ENCODE measurements at places on chromosomes 2 and 18.

DNA sequence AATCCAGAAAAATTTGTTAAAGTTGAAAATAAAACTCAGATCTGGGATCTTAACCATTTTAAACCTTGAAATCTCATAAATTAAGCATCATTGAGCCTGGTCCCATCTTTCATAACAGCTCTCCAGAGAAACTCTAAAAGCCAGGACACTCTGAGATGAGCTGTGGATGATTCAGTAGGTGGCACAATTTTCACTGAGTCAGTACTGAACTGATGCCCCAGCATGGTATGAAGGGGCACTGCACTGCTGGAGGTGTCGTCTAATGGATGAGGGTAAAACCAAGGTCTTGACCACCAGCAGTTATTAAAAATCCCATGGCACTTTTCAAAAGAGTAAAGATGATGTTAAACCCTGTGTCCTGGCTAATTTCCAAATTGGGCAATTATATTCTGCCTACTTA is 170.6 kb downstream of the FIGN start:
- DNase-seq: no peak

DNA sequence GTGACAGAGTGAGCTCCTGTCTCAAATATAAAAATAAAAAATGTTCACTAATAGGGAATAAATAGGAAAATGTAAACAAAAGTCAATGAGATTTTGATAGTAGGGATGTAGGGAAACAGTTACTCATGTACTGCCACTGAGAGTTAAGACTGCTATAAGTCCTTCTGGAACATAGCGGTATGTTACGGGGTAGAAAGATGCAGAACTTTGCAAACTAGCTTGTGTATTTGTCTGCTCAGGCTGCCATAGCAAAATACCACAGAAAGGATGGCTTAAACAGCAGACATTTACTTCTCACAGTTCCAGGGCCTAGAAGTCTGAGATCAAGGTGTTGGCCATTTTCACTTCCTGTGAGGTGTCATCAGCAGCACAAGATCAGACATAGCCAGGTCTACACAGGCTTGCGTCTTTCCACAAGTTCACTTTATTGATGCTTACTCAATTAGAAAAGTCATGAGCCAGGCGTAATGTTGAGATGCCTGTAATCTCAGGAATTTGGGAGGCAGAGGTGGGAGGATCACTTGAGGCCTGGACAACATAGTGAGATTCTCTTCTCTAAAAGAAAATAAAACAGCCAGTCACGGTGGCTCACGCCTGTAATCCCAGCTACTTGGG is 8.8 kb downstream of the TXNDC2 start:
- DNase-seq: no peak

- DNase-seq: no peak
Observed at GRCh38 chr2:9646196-9647030, 15.6 kb upstream of the YWHAQ start.

GRCh38 chr18:44997174-44997573 is 316.5 kb downstream of the SETBP1 start:
- no peak for DNase-seq

- no peak for DNase-seq
Observed at GRCh38 chr18:44409515-44409914, 271.2 kb upstream of the SETBP1 start.

DNA sequence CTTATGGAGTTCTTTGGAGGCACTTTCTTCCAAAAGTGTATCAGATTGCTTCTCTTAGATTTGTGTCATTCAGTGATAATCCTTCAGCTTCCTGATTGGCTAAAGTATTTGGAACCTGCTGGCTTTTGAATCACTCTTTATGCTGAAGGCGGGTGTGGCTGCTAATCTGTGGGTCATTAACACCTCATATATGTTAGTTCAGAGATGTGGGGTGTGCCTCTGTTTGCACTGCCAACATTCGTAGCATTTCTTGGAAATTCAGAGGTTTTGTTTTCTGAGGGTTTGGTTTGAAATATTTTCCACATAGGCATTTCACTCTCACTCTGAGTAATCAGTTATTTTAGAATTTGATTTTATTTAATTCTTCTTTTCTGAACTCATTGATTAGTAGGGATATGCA is 1604.4 kb upstream of the ACVR2A start:
- DNase-seq: no peak

DNA sequence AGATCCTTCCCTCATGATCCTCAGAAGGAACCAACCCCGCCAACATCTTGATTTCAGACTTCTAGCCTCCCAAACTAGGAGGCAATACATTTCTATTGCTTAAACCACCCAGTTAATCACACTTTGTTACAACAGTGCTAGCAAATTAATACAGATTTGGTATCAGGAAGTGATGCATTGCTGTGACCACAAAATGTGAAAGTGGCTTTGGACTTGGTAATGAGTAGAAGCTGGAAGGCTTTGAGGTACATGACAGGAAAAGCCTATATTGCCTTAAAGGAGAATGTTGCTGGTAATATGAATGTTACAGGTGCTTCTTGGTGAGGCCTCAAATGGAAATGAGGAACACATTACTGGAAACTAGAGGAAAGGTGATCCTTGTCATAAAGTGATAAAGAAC is 260.3 kb downstream of the SATB2 start:
- DNase-seq: no peak

- DNase-seq: no peak
Observed at GRCh38 chr2:72139471-72139873, 8.2 kb downstream of the CYP26B1 start.

- DNase-seq: peak; percentile 34
Observed at GRCh38 chr2:88880441-88880953, 189.0 kb downstream of the RPIA start.

DNA sequence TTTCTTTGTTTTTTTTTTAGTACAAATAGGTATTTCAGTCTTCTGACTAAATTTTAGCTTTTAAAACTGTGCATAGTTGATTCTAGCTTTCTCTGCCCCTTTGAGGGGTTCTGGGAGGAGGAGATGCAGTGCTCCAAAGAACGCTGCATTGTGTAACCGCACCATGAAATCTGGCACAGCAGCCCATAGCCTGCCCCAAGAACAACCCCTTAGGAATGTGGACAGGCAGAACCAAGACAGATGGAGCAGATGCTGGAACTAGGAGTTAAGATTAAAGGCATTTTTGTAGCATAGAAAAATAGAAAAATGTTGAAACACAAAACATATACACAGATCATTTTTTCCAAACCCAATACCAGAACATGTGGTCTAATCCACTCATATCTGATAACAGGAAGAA is 187.5 kb downstream of the SCG2 start:
- no peak for DNase-seq

- no peak for DNase-seq
Observed at GRCh38 chr18:46415532-46416252, 241.3 kb downstream of the LOXHD1 start.

- no peak for DNase-seq
Observed at GRCh38 chr18:56641714-56642337, 3.4 kb upstream of the TXNL1 start.

DNA sequence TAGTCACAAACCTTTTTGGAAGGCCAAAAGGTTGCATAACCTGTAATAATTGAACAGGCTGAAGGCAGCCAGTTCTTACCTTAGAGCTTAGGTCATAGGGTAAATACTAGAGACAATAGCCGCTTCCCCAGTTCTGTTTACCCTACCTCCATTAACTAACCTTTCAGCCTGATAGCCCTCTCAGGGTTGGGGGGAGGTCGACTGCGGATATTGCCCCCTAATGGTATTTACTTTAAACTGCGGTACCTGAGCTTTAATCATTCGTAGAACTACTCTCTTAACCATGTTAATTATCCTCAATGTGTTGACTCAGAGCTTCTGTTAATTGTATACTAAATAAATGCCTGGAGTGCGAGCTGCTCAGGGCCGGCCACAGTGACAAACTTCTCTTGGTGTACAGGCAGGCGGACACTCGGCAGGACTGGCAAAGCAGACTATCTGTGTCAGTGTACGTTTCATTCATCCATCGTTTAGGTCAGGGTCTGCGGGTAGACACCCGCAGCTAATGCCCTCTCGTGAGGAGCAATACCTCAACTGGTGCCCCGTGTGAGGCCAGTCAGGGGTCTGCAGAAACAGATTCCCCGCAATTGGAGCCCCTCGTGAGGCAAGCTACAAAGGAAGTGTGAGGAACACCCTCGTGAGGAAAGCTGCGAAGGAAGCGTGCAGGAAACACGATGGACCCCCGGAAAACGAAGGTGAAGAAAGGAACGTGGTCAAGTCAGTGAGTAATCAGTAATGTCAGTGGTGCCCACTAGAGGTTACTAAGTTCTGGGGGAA is 115.3 kb upstream of the SCN7A start:
- DNase-seq: no peak

DNA sequence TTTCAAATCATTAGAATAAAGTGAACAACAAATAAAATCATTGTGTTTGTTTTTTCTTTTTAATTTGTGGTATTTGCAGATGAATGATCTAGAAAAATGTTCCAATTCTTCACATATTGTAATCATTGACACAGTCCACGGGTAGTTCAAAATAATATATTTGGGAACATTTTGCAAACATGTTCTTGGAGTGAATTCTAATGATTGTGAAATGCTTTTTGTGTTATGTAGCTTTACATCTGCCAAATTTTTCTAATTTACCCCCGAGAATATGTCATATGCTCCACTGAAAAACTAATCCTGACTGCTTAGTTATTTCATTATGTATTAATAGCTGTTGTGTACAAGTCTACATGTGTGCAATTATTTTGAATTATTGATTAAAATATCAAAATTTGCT is 1468.4 kb upstream of the NXPH2 start:
- no peak for DNase-seq

DNA sequence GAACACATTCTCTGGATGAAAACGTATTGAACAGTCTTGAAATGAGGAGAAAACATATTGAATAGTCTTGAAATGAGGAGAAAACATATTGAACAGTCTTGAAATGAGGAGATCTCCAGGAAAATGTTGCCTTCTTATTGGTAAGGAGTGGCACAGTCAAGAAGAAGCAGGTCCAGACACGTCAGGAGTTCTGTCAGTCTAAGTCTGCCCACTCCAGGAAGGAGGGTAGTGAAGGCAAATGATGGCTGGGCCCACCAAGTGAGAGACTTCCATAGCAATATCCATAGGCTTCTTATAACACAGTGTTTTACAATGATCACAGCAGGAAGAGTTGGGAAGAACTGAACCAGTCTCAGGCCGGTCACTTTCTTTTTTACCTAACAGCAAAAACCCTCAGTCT is 316.2 kb downstream of the ETAA1 start:
- DNase-seq: no peak

GRCh38 chr18:74023220-74023619 is 124.4 kb downstream of the FBXO15 start:
- no peak for DNase-seq

DNA sequence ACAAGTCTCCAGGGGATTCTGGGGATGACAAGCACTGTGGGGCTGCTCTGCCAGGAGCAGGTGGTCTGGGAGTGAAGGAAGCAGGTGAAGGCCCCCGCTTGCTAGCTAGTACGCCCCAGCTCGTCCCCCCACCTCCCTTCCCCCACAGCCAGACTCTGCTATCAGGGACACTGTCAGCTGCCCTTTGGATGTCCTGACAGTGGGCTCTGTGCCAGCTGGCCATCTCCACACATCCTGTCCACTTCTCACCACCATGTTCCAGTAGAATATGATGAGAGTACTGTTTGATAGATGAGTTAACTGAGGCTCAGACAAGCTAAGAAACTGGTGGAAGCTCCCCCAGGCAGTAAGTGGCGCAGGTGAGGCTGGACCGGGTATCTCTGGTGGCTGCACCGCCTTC is 276.2 kb downstream of the CELF4 start:
- no peak for DNase-seq

- no peak for DNase-seq
Observed at GRCh38 chr2:122884889-122885288, 1129.4 kb downstream of the TSN start.

- no peak for DNase-seq
Observed at GRCh38 chr2:64978514-64979268, 10.5 kb upstream of the SLC1A4 start.

- DNase-seq: no peak
Observed at GRCh38 chr2:174516501-174517378, 29.9 kb upstream of the GPR155 start.

GRCh38 chr2:239856620-239857285 is 168.4 kb downstream of the NDUFA10 start:
- DNase-seq: no peak

- DNase-seq: no peak
Observed at GRCh38 chr2:3636586-3637310, 21.3 kb upstream of the ALLC start.

DNA sequence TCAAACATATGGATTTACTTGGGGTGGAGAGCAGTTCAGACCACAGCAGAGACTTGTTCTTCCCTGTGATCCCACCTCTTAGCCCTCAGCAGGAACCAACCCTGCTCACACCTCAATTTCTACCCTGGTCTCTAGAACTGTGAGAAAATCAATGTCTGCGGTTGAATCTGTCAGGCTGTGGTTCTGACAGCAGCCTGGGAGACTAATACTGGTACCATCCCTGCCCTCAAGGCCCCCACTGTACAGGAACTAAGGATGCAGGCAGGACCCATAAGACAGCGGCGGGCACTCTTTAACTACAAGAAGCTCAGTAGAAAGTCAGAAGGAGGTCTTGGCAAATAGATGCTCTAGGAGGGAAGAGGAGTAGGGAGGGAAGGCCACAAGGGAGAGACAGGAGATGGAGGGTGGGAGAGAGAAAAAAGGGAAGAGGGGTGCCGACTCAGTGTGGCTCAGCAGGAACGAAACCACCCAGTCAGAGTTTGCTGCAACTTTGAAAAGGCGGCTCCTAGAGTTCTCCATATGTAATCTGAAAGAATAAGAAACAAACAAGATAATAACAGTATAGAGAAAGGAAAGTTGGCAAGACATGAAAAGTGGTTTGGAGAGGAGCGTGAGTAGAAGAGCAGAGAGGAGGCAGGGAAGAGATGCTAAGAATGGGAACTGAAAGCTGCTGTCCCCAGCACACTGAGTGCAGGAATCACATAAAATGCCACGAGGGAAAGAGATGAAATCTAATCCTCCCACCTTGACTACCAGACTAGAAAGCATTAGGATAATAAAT is 323.9 kb upstream of the ID2 start:
- DNase-seq: no peak

DNA sequence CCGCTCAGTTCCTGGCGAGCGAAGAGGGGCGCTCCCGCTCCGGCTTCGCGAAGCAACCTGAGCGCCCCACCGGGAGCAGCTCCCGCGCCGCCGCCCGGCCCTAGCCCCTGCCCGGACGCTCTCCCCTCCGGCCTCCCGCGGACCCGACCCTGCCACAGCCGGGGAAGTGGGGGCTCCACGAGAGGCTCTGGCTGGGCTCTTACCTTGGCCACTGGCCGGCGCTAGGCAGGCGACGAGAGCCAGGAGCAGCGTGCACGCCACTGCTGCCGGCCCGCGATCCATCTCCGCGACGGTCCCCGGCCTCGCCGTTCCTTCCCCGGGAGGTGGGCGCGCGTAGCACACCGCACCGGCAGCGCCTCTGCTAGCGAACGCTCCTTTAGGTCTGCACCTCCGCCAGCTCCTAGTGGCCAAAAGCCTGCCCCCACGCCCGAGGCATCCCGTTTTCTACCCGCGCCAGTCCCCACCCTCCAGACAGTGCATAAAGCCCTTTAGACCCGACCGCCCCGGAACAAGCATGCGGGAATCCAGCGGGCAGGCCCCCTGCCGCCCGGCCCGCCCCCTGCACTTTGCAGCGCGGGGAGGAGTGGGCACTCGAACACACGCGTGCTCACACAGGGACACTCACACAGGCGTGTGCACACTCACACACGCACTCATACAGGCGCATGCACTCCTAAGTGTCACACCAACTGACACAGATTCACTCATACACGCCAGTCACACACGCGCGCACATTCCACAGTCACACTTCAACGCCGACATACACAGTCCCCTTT is at the start of gene LRP2:
LRP2 (minus strand) TSS at position 417 of the 776 bp plus-strand sequence; CDS start at position 282, 135 bp downstream.
- peak; percentile 34 for DNase-seq

GRCh38 chr2:156892467-156893281 is 364.8 kb upstream of the GALNT5 start:
- peak; percentile 10 for DNase-seq

GRCh38 chr2:101509499-101510284 is 34.8 kb upstream of the RFX8 start:
- DNase-seq: no peak

Data from activated T-cell treated with anti-CD3 and anti-CD28 coated beads, Interleukin-2, amount 50 U/mL, for 72 hours (primary cell).